ENCODE measurements at places on chromosomes 1 and 21.

DNA sequence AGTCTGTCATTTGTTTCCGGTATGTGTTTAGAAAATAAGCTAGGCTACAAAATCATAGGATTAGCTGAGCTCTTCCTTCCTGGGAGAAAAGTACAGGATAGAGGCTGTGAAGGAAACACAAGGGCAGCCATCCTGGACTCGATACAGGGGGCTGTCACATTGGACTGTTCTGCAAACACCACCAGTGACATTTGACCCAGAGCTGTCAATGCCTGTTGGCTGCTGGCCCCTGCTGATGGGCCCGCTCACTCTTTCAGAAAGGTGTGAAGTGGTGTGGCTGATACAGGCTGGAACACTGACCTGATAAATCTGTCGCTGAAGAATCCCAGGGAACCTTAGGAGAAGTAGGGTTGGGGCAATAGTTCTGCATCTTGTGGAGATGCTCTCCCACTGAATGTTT is 183.1 kb downstream of the RHOU start:
- no peak for DNase-seq

DNA sequence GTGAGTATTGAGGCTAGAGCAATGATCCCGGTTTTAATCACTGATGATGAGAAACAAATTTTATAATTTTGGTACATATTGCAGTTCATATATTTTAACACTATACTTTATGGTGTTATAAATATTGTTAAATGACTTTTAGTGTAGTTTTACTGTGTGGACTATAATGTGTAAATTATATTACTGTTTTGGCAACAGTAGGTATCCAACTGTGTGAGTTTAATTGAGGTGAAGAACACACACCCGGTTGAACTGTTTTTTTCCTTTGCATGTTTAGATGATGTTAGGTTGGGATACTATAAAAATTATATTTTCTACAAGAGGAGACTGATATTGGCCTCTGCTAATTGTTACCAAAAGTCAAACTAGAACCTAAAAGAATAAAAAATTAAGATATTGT is 166.5 kb downstream of the SDCCAG8 start:
- no peak for DNase-seq

GRCh38 chr1:41046347-41046775 is 24.8 kb upstream of the SLFNL1 start:
- DNase-seq: no peak

DNA sequence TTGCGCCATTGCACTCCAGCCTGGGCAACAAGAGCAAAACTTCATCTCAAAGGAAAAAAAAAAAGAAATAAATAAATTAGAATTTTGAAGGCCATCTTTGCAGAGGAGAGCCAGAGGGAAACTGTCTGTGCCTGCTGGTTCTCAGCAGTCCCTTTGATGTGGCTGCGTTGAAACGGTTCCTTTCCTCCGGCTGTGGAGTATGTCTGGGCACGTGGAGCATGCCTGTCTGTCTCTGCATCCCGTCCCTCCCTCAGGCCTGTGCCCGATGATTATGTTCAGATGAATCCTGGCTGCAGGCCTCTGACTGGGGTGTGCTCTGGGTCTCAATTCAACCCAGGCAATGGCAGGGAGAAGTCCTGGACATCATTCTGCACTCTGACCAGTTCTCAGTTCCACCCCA is 33.4 kb downstream of the KIAA1614 start:
- no peak for DNase-seq

DNA sequence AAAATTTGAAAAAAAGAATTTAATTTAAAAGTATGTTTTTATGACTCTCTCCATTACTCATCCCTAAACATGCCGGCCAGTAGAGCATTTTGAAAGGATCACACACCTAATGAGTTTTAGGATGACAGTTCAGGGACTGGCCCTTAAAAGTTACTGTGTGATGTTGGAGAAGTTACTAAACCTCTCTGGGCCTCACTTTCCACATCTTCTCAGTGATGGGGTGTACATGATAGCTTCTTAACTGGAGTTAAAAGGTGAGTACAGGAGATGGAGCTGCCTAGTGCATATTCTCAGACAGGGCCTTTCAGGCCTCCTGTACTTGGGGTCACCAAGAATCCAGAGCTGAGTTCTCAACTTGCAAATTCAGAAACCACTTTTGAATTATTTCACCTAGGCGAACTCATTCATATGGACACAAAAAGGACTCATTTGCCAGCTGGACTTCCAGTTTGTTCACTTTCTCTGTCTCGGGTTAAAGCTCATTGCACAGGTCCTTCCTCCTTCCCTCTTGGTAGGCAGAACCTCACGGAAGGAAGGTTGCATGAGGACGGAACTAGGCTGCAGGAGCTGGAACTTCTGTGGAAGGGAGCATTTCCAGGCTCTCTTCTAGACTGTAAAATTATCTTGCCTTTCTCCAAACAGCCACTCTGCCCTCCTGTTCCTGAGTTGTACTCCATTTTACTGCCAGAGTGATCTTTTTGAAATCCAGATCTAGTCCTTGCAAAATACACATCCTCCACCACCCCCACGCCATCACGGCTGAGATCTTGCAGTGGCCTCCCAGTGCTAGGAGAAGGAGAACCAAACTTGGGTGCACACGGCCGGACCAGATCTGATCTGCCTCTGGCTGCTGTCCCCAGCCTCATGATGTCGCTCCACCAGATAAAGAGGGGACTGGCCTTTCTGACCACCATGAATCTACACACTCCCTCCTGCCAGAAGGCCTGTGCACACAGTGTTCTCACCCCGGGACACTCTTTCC is 4.3 kb upstream of the SLC30A1 start:
- no peak for DNase-seq

DNA sequence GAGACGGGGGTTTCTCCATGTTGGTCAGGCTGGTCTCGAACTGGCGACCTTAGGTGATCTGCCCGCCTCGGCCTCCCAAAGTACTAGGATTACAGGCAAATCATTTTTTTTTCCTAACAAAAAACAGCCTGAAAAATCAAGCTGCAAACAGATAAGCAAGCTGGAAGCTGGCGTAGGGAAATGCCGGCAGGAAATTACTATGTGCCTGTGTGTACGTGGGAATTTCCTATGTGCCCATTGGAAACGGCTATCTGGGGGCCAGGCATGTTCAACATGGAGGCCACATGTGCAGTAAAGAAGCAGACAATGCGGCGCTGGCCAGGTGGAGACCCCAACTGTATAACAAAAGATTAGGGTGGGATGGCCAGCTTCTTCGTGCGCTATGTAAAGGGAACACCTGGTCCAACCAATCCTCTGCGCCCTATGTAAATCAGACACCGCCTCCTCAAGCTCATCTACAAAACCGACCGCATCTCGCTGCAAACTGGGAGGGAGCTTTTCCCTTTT is 9.1 kb upstream of the AADACL4 start:
- no peak for DNase-seq

- DNase-seq: no peak
These were observed 3.0 kb downstream of the SLC44A3 start for GRCh38 chr1:94823116-94823515.

DNA sequence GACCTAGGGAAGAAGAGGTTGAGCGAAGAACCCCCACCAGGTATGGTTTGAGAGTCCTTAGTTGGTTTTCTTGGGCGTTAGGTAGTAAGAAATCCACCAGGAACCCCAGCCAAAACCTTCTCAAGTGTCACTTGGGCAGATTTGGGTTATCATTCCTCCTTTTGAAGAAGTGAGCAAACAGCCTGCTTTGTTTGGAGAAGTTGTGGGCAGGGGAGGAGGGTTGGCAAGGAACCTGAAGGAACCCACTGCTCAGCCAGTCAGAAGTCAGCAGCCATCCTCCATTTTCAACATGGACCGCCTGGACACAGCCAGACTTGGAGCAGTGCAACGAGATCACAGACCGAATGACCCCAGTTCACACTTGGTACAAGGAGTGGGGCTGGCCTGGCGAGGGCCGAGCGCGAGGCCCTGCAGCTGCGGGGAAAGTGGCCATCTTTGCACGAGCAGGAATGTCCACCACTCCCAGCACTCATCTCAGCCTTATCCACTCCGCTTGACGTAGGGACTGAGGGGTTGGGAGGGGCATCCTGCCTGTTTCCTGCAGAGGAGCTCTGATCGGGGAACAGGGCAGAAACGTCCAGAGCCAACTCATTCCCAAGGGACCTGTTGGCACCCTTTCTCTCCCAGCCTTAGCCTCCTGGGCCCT is 7.2 kb downstream of the ADPRS start:
- DNase-seq: no peak

DNA sequence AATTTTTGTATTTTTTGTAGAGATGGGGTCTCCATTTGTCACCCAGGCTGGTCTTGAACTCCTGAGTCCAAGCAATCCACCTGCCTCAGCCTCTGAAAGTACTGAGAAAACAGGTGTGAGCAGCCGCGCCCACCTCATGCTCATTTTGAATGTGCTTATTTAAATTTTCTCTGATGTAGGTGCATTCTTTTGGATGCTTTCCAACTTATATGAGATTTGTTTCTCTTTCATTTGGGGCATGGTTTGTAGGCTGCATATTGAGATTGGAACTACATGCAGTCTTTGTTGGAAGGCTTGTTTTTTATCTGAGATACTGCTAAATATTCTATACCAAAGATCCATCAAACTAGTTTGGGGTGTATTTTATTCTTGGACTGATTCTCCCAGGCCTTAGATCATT is 81.0 kb upstream of the IVNS1ABP start:
- no peak for DNase-seq

DNA sequence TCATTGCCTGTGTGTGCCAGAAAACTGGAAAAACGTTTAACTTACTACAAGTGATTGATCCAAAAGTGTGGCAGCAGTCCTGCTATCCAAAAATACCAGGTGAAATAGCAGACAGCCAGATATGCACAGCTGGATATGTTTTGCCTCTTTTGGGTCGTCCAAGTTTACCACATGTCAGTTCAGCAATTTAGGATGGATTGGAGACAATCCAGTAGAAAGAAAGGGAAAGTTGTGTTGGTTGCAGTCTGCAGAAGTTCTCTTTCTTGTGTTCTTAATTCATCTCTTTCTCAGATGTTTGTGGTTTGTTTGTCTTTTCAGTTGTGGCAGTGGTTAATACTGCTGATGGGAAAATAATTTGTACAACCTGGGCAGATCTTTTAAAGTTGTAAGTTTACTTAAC is 645.0 kb downstream of the PTPRC start:
- DNase-seq: no peak

- DNase-seq: no peak
These were observed 58.3 kb upstream of the ANGPTL3 start for GRCh38 chr1:62539028-62539447.

- DNase-seq: peak; percentile 28
These were observed 65.2 kb upstream of the TARBP1 start for GRCh38 chr1:234544087-234544579.

GRCh38 chr1:180112984-180113647 is 41.6 kb upstream of the QSOX1 start:
- DNase-seq: no peak

GRCh38 chr21:35855484-35855883 is 204.8 kb downstream of the SETD4 start:
- DNase-seq: no peak

DNA sequence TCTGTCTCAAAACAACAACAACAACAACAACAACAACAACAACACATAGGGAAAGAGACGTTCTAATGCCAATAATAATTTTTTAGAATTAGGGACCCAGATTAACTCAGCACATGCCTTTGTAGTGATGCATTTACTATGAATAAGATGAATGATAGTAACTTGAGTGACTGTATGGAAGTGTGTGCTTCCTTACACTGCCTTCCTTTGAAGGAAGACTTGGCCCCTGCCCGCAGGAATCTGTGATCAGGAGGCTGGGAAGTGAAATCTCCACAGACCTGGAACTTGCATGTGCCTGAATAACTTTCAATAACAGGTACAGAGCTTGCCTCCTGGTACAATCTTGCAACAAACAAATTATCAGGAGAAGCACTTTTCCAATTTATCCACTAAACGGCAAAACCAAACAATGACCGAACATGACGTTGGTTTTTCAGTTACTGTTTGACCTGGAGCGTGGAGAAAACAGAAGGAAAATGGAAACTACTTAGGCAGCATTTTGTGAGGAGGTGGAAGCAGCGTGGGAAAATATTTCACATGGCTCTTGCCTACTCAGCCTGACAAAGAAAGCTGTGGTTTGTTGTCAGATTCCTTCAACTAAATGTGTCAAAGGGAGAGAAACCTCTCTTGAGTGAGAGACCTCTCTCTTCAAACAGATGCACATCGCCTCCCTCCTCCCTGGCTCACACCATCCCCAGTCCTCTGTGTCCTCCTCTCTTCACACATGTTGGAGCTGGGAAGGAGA is 10.1 kb upstream of the ABCA4 start:
- no peak for DNase-seq

DNA sequence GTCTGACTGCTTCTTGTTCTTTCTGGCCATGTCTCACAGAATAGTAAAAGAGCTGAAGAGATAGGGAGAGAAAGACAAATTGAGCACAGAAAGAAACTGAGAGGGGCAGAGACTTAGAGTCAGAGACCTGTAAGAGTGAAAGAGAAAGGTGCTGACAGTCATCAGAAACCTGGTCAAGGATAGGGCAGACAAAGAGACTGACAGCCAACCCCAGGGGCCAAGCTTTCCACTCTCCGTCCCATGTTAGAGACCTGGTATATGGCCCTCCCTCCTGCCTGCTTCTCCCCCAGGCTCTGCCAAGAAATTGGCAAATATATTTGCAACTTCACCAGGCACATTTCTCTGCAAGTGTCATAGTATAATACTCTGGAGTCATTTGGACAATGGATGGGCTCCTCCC is 64.6 kb downstream of the RHBG start:
- no peak for DNase-seq

- DNase-seq: no peak
These were observed 18.2 kb downstream of the SAMD13 start for GRCh38 chr1:84319662-84320061.

DNA sequence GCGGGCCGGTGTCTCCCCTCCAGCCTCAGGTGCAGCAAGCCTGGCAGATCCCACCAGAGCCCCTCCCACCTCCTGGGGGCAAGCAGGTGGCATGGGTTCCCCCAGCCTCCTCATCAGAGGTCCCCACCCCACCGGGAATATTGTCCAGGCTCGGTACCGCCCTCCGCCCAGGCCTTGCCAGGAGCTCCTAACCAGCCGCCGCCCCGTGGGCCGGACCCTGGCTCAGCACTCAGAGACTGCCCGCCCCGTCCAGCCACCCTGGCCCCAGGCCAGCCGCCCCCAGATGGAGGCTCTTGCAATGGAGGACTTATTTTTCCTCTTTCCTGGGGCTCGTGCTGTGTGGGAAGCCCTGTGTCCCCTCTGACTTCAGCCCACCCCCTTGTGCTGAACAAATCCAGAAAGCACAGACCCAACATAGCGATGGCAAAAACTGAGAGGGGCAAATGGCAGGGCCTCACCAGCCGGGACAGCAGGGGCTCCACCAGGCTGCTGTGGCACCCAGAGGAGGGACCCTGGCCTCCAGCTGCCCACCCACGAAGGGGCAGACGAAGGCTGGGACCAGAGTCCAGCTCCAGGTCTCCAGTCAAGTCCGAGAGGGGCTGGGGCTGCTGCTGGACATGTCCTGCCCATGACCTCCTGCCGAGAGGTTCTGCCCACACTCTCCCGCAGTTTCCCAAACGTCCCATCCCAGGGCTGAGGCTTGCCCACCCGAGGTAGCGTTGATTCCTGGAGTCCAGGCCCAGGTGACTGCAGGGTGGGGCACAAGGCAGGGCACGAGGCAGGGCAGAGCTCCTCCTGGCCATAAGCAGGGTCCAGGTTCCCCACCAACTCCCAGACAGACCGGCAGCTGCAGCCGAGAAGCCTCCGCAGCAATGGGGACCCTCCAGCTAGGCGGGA is 7.5 kb downstream of the MEGF6 start:
- no peak for DNase-seq
